ENCODE measurements at places on chromosomes 13 and 19.

- no peak for DNase-seq
Measured at GRCh38 chr13:37546087-37546486, 52.5 kb downstream of the POSTN start.

GRCh38 chr19:1843646-1844394 is 4.5 kb downstream of the REXO1 start:
- no peak for DNase-seq

- no peak for DNase-seq
Measured at GRCh38 chr13:99977912-99978798, 3.4 kb upstream of the ZIC2 start.

GRCh38 chr13:114062754-114063153 is 69.7 kb downstream of the RASA3 start:
- no peak for DNase-seq

- no peak for DNase-seq
Measured at GRCh38 chr13:41049480-41050440, 11.5 kb upstream of the WBP4 start.

DNA sequence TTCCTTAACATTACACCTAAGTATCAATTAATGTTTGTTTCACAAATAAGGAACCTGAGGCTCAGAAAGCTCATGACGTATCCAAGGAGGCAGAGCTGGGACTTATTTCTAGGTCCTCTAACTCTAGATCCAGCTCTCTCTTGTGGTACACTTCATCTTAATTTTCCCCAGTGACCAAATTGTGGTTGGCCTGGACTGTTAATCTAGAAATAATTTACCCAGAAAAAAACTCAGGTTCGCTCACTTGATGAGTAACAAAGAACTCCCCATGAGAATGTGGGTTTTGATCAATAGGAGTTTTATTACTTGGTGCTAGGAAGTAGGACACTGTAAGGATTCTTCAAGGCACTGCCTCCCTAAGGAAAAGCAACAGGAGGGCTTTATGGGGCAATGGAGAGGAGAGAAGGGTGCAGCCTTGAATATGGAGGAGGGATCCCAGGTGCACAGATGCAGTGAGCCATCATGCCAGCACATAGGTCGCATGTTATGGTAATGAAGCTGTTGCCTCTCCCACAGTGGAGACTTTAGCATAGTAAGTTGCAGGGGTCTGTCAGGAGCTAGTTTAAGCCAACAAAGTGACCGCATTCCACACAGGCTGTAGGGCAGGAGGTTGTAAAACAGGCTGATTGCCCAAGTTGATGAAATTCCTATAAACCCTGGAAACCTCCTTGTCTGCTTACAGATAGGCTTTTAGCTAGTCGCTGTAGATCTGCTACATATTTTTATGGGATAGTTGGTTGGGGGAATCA is 14.7 kb downstream of the RAP2A start:
- no peak for DNase-seq
